ENCODE measurements at places on chromosomes 6 and 20.

- peak; percentile 10 for DNase-seq
These were observed 56.5 kb downstream of the PTPRK start for GRCh38 chr6:128463942-128464341.

DNA sequence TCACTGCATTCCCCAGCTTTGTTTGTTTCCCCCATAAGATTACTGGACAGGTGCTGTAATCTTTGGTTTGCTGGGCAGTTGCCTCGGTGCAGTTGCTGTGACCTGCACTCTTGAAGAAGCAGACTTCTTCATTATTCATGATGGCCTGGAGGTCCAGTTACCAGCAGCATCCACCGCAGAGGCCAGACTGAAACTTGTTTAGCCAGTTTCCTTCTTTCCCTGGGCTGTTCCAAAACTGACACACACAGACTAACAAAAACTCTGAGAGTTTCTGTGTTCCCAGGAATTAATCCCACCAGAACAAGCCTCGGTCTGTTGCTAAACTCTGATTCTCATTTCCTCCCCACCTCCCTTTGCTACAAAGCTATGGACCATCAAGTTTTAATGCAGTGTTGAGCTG is 144.1 kb downstream of the QRSL1 start:
- peak; percentile 49 for DNase-seq

GRCh38 chr20:4602297-4602631 is 119.4 kb upstream of the PRND start:
- DNase-seq: no peak

- no peak for DNase-seq
These were observed 859.4 kb downstream of the MAFB start for GRCh38 chr20:39829661-39830060.

DNA sequence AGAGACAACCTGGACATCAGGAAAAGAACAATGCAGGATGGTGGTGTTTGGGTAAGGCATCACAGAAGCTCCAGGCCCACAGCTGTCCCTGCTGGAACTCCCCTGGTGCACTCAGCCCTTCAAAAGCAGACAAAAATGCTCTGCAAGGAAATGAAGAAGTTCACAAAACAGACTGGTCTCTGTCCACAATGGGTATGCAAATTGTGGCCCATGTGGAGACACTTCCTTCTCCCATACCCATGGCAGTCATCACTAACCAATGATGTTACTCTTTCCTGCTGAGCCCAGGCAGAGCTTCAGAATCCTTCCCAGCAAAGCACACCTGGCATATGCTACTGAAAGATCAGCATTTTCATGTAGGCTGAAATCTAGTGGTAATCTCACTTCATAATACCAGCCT is 42.6 kb upstream of the PXDC1 start:
- no peak for DNase-seq

- DNase-seq: peak; percentile 58
These were observed at the start of gene PLTP for GRCh38 chr20:45911486-45912343. PLTP (minus strand) TSS chr20:45912155; CDS start chr20:45911452, 703 bp downstream.

DNA sequence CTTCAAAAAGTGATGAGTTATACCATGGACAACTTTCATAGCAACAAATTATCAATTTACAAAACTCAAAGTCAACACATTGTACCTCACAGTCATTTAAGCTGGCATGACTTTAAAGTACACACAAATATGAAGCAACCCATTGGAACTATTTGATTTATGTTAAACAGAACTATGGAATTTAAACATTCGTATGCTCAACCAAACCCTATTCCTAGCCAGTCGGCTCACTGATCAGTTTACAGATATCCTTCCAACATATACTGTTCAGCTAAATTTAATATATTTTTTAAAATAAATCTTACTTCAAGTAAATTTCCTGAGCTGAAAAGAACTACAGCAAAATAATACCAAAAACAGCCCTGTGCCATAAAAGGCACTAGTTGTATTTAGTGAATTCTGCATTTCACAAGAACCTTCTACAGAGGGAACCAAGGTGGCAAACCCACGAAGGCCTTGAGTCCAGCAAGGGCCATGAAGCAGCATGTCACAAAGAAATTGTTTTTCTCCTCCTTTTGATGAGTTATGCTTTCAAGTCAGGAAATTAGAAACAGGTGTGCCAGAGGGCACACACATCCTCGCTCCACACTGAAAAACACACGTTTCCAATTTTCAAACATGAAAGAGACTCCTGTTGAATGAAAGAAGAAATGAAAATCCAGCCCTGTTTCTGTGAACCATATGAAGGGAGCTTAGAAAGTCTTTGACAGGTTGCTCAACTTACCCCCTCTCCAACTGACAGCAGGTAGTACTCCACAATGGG is 122.8 kb downstream of the TASP1 start:
- no peak for DNase-seq

DNA sequence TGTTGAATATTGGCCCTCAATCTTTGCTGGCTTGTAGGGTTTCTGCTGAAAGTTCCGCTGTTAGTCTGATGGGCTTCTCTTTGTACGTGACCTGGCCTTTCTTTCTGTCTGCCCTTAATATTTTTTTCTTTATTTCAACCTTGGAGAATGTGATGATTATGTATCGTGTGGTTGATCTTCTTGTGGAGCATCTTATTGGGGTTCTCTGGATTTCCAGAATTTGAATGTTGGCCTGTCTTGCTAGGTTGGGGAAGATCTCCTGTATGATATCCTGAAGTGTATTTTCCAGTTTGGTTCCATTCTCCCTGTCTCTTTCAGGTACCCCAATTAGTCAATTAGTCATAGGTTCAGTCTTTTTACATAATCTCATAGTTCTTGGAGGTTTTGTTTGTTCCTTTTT is 22.6 kb upstream of the MOXD1 start:
- DNase-seq: no peak

- no peak for DNase-seq
These were observed 281.0 kb downstream of the CDC5L start for GRCh38 chr6:44668391-44668930.

DNA sequence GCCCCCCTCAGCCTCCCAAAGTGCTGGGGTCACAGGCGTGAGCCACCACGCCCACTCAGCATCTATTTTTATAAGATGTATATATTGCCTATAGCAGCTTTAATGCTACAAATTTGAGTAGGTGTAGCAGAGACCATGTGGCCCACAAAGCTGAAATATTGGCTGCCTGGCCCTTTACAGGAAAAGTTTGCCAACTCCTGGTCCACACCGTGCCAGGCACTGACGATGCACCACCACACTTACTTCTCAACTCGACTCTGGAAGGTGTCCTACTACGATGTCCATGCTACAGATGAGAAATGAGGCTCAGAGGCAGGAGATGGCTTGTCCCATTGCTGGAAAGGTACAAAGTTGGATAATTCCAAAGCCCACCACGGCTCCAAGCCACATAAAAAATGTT is 17.2 kb upstream of the SRSF6 start:
- DNase-seq: no peak

DNA sequence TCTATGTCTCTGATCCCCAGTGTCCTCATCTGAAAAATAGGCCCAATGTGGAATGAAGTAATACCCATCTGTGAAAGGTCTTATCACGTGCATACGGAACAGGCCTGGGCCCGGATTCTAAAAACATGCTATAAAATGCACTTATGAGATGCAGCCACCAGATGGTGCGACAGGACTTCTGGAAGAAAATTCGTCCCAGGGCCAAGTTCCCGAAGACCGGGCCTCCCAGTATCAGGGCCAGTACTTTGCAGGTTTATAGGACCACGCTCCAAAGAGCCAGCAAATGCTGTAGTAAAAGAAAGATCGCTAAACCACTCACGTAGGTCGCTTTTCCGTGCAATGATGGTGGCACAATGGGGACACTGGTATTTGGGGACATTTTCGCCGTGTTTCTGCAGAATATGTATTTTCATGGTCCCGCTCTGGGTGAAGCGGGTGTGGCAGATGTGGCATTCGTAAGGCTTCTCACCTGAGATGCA is 10.6 kb downstream of the CTCFL start:
- DNase-seq: peak; percentile 66

DNA sequence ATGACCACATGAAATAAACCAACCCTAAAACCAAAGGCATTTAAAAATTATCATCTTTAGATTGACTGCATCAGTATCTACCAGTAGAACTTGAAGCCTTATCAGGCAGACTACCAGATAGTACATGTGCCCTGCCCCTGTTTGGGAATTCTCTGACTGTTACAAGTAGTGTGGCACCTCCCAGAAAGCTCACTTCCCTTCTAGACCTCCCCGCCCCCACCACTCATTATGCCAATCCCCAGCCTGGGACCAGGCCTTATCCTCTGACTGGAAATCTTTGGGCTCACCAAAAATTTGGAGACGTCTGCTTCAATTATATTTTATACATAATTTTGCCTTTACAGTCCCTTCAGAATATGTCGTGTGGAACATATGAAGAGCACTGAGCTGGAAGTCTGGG is 155.6 kb downstream of the TFAP2B start:
- no peak for DNase-seq

DNA sequence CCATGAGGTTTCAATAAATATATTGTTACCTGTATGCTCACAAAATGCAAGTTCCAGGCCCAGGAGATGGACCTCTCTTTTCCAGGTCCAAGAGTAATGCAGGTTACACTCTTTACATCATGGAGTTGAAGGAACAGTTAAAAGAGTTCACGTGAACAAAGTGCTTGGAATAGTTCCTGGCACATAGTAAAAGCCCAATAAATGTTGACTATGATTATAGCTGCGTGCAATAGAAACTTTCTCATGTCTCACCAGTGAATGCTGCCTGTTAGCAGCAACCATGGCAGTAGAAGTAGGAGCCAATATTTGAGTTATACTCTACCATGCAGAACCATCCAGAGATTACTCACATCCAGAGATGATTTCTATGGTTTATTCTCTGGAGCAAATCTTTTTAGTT is 707.5 kb downstream of the DHX35 start:
- DNase-seq: no peak

GRCh38 chr6:133816171-133816570 is 72.7 kb upstream of the TCF21 start:
- DNase-seq: no peak

DNA sequence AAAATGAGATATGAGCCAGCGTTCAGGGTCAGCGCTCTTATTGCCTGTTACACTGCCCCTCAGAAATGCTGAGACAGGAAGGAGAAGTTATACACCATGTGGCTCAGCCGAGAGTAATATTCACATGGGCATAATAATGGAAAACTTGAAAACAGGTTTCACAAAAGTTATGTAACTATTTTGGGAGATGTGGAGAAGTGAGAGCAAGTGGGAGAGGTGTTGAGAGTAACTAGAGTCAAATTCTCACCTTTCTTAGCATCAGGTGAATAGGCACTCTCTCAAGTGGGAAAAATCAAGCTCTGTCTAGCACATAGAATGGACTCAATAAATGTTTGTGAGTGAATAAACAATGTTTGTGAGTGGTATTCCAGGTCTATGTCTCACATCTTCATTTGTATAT is 94.5 kb downstream of the TBX18 start:
- no peak for DNase-seq

GRCh38 chr6:15283986-15284361 is 38.1 kb downstream of the JARID2 start:
- no peak for DNase-seq

DNA sequence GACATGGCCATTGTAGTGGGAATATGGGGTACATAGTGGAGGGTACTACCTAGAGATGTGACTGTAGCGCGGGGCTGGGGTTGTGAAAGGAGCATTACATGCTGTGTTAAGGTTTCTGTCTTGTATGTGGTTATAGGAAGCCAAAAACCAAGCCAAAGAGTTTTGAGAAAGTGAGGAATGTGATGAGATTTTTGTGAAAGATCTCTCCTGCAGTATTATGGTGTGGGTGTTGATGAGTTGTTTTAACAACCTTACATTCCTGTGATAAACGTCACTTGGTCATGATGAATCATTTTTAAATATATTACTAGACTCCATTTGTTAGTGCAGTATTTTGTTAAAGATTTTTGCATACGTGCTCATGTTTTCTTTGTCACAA is 48.9 kb downstream of the ZFAND3 start:
- DNase-seq: peak; percentile 22

GRCh38 chr20:21570285-21570992 is 56.6 kb upstream of the NKX2-2 start:
- no peak for DNase-seq

GRCh38 chr20:44966030-44966961 is at the start of gene STK4:
STK4 (plus strand) TSS chr20:44966512; CDS start chr20:44966569, 57 bp downstream.
- DNase-seq: peak; percentile 95

- DNase-seq: peak; percentile 56
These were observed 121.4 kb downstream of the REV3L start for GRCh38 chr6:111361648-111362047.

DNA sequence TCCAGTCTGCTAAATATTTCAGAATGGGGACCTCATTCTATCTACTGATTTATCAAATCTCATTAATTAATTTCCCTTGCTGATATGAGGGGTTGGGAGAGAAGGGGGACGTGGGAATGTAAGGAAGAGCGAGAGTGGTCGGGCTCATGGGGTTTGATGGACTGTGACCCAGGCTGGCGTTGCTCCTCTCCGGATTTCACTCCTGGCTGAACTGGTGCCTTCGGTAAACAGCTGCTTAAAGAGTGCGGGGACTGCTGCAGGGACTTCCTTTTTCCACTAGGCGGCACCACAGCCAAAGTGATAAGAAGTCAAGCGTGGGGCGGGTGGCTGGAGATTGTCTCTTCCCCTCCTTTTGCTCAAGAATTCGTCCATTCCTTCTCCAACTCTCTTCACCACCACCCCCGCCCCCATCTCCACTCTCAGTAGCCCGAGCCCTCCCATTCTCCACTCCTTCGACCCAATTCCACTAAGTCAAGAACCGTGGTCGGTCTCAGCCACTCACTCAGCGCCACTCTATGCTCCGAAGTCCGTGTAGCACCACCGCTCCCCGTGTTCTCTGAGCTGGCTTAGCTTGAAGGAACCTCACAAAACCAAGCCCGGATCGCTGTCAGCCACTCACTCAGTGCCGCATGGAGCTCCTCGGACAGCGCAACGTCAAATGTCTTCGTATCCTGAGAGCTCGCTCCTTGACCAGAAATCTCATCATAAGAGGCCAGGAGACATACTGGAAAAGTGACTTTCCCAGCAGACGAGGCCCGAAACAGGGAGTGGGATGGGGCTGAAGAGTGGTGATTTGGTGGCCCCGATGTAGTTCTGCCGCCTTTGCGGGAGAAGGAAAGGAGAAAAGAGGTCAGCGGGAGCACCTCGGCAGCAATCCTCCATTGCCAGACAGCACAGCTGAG is 9.7 kb downstream of the TRIM31 start:
- DNase-seq: peak; percentile 95

GRCh38 chr6:132954222-132954621 is 139.9 kb downstream of the RPS12 start:
- no peak for DNase-seq

DNA sequence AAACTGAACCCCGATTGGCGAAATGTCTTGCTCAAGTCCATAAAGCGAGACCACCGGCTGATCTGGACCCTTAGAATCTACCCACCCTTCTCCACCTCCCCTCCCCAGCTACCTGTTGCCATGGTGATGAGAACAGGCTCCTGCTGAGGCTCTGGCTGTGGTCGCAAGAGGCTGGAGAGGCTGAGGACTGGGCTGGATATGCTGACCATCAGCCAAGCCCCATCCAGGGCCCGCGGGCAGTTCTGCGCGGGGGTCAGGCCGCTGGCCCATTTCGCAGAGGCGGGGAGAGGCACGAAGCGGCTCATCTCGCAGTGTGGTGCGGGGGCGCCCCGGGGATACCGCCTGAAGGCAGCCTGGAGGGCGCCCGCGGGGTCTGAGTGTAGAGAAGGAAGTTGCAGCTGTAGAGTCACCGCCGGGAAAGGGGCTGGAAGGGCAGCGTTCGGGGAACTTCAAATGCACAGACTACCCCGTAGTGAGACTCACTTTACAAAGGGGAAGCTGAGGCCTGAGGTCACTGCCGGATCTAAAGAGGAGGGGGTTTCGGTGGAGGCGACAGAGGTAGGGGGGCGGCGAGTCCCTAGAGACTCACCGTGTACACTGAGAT is 671 bp downstream of the TAPBP start:
- DNase-seq: peak; percentile 34
